ENCODE measurements at places on chromosomes 7 and 10.
A peak's percentile ranks its signal among the peaks of the same experiment; 100 is the strongest.

- DNase-seq: no peak
These were observed 54.6 kb downstream of the TMEM178B start for GRCh38 chr7:141128506-141128905.

- no peak for DNase-seq
These were observed 16.9 kb downstream of the CPA1 start for GRCh38 chr7:130397051-130397757.

- DNase-seq: no peak
These were observed 264.8 kb downstream of the KIF20B start for GRCh38 chr10:89966211-89966610.

DNA sequence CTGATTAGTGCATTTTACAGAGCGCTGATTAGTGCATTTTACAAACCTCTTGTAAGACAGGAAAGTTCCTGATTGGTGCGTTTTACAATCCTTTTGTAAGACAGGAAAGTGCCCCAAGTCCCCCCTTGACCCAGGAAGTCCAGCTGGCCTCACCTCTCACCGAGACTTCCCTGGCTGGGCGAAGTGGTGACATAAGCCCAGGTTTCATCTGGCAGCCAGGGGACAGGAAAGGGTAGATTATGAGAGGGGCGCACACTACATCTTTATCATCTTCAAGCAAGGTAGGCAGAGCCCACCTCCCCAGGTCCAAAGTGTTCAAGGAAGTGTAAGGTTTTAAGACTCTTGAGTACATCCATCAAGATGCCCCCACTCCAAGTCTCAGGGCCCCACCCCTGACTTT, 5.5 kb upstream of the GDF10 start:
- no peak for DNase-seq

GRCh38 chr7:127245607-127246006, 7.1 kb downstream of the GRM8 start:
- DNase-seq: no peak

DNA sequence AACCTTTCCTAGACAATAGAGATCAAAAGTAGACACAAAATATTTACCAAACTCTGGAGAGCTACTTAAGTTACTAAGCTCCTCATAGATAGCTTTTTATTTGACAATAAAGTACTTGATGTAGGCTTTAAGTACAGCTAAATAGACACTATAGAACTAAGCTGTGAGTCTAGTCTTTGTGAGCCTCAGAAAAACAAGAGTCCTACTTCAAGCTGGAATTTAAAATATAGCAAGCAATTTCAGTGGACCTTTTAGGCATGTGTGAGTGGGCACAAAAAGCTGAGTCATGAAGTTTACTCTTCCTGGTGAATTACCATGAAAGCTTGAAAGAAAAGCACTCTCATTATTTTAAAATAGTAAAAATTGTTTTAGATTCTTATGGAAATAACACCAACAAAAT, 76.1 kb downstream of the ADD3 start:
- peak; percentile 29 for DNase-seq

DNA sequence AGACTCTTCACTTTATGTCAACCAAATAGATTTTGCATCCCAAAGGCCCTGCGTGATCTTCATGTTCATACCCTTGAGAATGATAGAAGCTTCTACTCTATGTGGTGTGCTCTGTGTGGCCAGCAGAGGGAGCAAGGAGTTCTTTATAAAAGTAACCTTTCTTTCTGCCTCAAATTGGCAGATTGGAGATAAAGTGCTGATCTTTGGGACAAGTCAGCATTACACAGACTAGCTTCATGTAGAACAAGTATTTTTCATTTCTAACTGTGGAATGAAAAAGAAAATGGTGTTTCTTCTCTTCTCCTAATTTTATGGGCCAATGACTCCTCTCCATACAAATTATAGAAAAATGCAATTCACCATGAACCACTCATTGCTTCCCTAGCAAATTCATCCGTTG, 1214.1 kb downstream of the SORCS1 start:
- DNase-seq: peak; percentile 54

Measured in fibroblast of skin of back (primary cell).